ENCODE measurements at places on chromosomes 1 and 21. TPM values are rescaled to one million over a fixed set of nuclear protein-coding genes. Genes with fewer than 3 reads are reported as not detected.

DNA sequence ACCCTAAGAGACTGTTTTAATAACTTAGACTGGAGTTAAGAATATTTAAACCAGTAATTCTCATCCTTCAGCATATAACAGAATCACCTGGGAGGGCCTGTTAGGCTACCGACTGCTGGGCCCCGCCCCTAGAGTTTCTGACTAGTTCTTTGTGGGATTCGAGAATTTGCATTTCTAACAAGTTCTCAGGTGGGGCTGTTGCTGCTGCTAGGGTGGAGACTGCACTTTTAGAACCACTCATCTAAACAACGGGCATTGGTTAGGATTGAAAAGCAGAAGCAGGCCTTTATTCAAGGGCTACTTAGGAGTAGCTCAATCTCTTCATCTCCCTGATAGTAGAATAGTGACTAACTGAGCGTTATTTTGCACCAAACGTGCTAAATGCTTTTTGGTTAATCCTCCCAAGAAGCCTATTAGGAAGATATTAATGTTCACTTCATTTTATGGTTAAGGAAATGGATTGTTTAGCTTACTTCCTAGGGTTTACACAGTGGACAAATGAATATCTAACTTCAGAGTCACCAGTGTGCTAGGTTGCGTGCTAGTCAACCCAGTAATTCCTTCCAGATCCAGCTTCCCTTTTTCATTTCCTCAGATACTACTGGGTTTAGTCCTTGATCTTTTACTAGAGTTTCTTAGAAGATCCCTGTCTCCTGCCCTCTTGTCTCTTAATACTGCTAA, 31.1 kb upstream of the UAP1 start:
- DNase-seq, result no peak

- DNase-seq, result no peak
Observed at GRCh38 chr1:201622353-201622752, 83.4 kb downstream of the NAV1 start.

- no peak for DNase-seq
Observed at GRCh38 chr21:39010629-39011404, 172.4 kb downstream of the PSMG1 start.

- DNase-seq, result no peak
Observed at GRCh38 chr1:56385314-56385713, 194.0 kb downstream of the PLPP3 start.

GRCh38 chr1:114702737-114703136, 7.4 kb upstream of the AMPD1 start:
- DNase-seq, result no peak

Gene ANGPTL7
- total RNA-seq, result not detected

Gene TAS1R3
- 0.32 TPM for total RNA-seq

Gene TCEA3
- 19.2 TPM for total RNA-seq

- no peak for DNase-seq
Observed at GRCh38 chr1:93608187-93609109, 73.2 kb downstream of the BCAR3 start.

GRCh38 chr1:173212952-173213491, 5.9 kb upstream of the TNFSF4 start:
- DNase-seq, result no peak

DNA sequence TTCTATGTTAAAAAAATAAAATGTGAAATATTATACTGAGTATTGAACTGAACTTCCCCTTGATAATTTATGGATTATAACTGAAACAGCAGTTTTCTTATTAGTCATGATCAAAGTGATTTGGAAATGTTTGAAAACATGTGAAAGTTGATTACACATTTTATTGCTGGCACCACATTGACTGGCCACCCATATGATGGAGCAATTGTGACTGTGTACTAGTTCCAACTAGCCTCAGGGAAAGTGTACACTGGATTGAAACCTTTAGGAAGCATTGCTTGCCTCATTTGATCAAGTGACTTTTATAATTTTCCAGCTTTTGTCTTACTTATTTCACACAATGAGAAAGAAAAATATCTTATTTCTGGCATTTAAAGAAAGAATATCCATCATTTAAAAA, 128.0 kb upstream of the ADGRL2 start:
- DNase-seq, result no peak

DNA sequence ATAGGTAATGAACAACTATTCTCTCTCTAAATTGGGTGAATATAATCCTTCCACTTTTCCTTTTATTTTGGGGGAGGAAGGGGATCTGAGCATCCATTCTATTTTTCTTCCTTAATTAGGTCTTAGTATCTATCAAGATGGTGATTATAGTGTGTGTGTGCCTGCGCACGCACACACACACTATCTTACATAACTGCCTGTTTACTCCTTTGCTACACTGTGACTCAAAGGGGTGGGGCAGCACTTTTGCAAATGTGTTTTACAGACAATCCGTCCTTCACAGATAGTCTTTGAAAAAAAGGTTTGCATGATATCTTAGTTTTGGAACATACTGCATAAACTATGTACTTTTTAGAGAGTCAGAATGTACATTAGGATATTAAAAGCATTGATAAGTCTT, 191.5 kb downstream of the SDCCAG8 start:
- no peak for DNase-seq

GRCh38 chr1:101453844-101454243, 217.0 kb downstream of the S1PR1 start:
- no peak for DNase-seq

- no peak for DNase-seq
Observed at GRCh38 chr1:159866066-159866465, 3.6 kb upstream of the VSIG8 start.

GRCh38 chr1:145692785-145693443, 14.3 kb downstream of the PDZK1 start:
- no peak for DNase-seq

Gene IFNLR1
- total RNA-seq, result 6.3 TPM

Gene ACOT7
- total RNA-seq, result 75.8 TPM

Gene SLC2A5
- total RNA-seq, result not detected

DNA sequence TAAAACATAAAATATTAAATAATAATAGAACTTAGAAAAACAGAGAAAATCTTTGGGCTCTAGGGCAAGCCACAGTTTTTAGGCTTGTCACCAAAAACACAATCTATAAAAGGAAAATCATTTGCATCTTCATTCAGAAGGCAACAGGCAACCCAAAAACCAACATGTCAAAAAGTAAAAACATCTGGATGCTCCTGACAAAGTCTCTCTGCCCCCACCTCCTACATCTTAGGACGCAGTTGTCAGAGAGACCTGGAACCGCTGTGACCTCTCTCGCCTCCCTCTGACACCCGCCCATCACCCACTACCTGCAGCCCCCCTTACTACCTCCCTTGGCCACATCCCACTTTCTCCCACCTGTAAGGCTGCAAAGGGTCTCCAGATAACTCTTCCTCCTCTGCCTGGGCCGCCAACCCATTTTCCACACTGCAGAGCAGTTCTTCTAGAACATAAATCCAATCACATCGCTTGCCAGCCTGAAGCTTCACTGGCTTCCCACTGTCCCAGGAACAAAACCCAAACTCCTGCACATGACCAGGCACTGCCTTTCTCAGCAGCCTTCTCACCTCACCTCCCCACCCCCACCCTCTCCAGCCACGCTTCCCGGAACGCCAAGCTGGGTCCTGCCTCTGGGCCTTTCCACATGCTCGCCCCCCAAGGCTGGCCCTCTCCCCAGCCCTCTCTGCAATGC, 14.7 kb downstream of the PRDM15 start:
- DNase-seq, result no peak

DNA sequence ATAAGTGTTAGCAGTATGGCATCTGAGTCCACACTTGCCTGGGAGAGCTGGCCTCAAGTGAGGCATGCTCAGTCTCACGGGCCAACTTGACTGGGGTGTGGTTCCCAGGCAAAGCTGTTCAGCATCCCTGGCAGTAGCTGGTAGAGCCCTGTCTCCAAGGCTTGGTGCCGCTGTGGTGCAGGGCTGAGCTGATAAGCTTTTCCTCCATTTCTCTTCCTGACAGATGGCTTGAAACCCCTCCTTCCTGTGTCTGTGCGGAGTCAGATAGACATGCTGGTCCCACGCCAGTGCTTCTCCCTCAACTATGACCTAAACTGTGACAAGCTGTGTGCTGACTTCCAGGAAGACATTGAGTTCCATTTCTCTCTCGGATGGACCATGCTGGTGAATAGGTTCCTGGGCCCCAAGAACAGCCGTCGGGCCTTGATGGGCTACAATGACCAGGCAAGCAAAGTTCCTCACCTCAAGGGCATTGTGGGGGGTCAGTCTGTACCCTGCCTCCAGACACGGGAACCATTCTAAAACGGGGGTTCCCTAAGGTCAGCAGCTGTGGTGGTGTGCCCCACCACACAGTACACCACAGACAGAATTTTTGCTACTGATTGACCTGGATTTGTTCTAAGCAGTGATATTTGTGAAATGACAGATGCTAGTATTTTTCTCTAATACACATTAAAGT, 13.7 kb upstream of the MIIP start:
- no peak for DNase-seq

- no peak for DNase-seq
Observed at GRCh38 chr1:78126506-78126905, 80.7 kb downstream of the GIPC2 start.

GRCh38 chr1:84247425-84248220, 53.9 kb upstream of the SAMD13 start:
- DNase-seq, result no peak

Gene TACSTD2
- total RNA-seq, result 0.16 TPM

GRCh38 chr21:38822778-38823238, 17.1 kb downstream of the ETS2 start:
- no peak for DNase-seq

DNA sequence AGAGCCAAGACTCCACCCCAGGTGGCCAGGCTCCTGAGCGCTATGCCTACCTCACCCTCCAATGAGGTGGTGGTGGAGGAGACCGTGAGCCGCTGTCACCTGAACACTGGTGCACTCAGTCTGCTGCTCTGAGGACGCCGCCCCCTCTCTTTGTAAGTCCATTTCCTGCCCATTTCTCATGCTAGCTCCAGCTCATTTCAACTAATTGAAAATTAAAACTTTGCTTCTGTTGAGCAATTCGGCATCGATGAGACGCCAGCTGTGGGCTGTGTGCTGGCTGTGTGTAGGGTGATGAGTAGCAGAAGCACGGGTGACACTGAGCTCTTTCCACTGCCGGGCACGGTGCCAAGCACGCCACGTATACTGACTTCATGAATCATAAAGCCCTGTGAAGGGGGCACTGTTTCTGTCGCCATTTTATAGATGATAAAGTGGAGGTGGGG, 11.2 kb downstream of the TNFRSF1B start:
- DNase-seq, result peak; percentile 91

GRCh38 chr1:51968632-51969031, 21.9 kb downstream of the RAB3B start:
- no peak for DNase-seq

DNA sequence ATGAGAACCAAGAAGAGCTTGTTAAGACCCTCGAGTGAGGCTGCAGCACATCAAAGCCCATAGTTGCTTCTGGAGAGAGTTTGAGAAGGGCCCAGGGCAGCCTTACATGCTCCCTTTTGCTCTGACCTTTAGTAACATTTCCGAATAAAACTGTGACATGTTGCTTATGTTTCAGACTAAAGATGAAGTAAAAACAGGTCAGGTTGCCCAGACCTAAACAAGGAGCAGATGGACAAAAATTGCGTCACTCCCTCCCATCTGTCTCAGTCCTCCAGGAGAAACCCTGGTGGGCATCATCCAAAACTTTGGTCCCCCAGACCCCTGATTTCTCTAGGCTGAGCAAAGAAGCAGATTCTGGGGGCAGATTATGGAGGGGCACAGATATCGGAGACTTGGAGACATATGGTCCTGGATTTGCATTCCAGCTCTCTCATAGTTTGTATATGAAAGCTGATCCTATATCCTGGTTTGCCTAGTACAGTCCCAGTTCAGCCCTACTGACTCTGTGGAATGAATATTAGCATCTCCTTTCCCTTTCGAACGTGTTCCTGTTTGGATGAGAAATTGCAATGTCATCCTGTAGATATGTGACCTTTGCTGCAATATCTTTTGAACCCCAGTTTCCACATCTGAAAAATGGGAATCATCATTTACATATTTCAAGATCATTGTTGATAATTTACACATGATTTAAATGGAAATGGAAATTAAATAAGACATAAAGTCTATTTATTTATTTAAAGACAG, 304.9 kb upstream of the USP24 start:
- no peak for DNase-seq

DNA sequence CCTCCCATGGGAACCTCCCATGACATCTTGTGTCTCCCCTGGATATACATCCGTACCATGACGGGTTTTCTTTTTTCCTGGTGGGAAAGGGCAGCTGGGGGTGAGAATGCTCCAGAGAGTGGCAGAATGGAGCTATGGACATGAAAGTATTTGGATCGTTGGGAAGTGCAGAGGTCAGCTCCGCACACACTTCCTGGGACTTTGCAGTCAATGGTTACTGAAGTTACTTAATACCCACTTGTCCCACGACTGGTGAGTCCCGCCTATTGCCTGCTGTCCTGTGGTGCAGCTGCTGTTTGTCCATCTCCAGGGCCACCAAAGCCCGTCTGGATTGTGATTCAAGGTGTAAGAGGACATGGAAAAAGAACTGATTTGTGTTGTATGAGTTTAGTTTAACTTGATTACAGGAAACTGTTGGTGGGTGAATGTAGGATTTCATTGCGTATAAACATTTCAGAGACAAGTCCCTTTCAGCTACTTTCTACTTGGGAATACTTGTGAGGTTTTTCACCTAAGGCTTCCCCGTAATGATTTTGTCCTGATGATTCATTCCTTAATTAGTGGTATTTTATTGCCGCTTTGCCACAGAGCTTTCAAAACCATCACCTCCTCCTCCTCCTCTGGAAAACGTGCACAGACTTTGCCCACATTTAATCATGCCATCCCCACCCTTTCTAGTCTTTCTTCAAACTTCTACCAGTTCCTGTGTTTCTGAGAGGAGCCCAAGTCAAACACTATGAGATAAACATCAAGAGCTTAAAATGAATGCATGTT, 308.8 kb downstream of the KIF26B start:
- no peak for DNase-seq

DNA sequence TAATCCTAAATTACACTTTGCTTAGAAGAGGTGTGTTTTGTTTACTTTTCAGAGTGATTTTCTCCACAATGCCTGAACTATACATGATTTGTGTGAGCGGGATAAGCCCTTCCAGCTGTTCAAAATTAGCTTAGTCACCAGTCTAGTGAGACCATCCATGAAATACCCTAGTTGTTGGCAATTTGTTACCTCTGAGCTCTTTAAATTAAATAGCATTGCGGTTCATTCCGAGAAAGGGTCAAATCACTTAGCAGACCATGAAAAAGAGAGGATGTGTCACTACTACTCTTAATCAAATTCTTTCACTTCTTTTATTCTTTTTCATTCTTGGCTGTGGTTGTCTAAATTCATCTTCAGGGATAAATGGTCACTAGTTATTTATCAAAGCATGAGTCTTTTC, 11.9 kb upstream of the VAV3 start:
- no peak for DNase-seq

DNA sequence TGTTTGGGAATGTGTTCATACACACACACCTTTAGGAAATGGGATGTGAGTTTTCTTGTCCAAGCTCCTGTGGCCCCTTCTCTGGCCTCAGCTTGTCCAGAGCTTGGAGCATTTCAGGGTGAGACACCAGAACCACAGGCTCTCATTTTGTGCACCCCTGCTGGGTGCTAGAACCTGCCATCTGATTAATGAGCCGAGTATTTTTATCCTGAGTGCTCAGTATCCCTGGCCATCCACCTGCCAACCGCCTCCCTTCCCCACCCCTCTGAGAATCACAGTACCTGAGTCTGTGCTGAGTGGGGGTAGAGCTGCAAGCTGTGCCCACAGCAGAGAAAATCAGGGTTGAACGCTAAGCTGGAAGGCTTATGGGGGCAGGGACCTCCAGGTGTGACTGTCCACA, 1.4 kb downstream of the CASQ1 start:
- no peak for DNase-seq

Measured in activated naive CD4-positive, alpha-beta T cell treated with anti-CD3 and anti-CD28 coated beads, Interleukin-2, amount 50 U/mL, for 72 hours (primary cell).